Activated T-helper 1 cell treated with anti-CD3 and anti-CD28 coated beads, Interleukin-2, amount 50 U/mL, for 16 hours (primary cell): ENCODE measurements at places on chromosomes 12 and 14.

DNA sequence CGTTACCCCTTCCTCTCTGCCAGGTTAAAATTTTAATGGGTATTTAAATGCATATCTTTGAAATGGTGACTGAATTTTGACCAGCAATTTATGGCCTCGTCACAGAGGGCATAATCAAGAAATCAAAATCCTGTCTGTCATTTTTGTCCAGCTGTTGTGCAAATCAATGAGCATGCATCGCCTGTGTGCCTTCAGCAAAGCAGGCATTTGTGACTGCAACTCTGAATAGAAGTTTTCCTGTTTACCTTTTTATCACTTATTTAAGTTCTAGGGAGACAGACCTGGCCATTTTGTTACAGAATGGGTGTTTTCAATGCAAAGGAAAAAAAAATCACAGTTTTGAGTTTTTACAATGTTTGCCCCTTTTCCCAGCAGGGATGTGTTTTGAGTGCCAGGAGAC lies 107.4 kb downstream of the PPM1A start:
- DNase-seq = no peak

- DNase-seq = no peak
Observed at GRCh38 chr12:11705010-11705409, 55.5 kb downstream of the ETV6 start.

- no peak for DNase-seq
Observed at GRCh38 chr14:101593411-101594238, 32.3 kb downstream of the DIO3 start.

GRCh38 chr12:102948941-102949352 lies 8.5 kb upstream of the ASCL1 start:
- no peak for DNase-seq

DNA sequence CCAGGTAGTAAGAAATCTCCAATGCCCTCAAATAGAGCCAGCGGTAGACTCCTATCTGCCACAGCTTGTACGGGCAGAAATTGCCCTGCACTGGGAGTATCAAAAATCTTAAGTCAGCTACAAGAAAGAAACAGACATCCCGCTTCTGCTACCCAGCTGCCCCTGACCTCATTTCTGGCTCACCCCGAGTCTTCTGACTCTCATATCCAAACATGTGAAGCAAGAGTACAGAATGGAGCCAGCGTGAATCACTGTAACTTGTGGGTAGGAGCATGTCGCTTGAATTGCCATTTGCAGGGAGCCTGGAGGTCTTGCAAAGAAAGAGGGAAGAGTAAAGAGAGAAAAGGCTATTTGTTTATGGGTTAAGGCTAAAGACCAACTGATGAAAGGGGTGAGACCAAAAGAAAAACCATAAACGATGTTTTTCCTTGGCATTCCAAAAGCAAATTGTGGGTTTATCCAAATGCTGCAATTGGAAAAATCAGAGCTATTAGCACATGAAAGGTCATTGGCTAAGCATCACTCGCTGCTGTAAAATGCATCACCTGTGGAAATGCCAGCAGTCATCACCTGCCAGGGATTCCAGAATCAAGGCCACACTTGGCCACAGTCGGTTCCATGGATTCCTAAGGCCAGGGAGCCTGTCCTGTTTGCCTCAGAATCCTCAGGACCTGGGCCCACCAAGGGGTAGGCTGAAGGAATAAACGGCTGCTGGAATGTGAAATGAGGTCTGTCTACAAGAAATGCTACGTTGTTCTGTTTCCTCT lies 86.6 kb downstream of the FOXN3 start:
- no peak for DNase-seq

DNA sequence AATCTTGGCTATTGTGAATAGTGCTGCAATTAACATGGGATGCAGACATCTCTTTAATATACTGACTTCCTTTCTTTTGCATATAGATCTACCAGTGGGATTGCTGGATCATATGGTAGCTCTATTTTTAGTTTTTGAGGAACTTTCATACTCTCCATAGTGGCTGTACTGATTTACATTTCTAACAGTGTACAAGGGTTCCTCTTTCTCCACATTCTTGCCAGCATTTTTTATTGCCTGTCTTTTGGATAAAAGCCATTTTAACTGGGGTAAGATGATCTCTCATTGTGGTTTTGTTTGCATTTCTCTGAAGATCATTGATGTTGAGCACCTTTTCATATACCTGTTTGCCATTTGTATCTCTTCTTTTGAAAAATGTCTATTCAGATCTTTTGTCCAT lies 8.4 kb downstream of the AMDHD1 start:
- DNase-seq = no peak

- DNase-seq = no peak
Observed at GRCh38 chr12:112713471-112713870, 78.1 kb upstream of the RPH3A start.

- DNase-seq = no peak
Observed at GRCh38 chr12:130764475-130765185, 48.5 kb upstream of the RIMBP2 start.

DNA sequence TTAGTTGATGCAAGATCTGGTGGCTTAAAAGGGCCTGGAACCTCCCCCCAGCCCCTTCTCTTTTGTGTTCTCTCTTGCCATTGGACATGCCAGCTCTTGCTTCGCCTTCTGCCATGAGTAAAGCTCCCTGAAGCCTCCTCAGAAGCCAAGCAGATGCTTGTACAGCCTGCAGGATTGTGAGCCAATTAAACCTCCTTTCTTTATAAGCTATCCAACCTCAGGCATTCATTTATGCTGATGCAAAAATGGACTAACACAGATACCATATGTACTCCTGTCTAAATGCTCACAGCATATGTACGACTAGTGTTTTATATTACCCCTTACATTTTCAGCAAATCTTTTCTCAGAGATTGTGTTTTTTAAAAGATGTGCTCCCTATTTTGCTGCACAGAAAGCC lies 26.7 kb downstream of the CLEC1A start:
- DNase-seq = no peak

GRCh38 chr12:24378548-24379407 lies 429.3 kb upstream of the SOX5 start:
- no peak for DNase-seq

DNA sequence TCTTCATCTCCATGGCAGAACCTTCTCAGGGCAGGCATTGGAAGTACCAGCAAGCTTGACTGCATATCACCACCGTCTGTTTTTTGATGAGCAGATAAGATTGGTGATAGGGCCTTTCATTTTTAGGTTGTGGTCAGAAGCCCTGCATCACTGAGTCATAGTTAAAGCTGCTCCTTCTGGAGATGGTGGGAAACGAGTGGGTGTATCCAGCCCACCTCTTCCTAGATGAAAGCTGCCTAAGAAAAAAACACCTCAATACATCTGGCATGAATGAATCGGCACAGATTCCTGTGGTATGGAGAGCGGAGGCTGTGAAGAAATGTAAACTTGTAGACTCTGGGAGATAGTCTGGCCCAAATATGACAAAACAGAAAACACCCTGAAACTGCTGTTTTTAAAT lies 248.7 kb upstream of the EGLN3 start:
- DNase-seq = no peak

GRCh38 chr14:55547650-55548315 lies 32.2 kb upstream of the KTN1 start:
- DNase-seq = no peak

DNA sequence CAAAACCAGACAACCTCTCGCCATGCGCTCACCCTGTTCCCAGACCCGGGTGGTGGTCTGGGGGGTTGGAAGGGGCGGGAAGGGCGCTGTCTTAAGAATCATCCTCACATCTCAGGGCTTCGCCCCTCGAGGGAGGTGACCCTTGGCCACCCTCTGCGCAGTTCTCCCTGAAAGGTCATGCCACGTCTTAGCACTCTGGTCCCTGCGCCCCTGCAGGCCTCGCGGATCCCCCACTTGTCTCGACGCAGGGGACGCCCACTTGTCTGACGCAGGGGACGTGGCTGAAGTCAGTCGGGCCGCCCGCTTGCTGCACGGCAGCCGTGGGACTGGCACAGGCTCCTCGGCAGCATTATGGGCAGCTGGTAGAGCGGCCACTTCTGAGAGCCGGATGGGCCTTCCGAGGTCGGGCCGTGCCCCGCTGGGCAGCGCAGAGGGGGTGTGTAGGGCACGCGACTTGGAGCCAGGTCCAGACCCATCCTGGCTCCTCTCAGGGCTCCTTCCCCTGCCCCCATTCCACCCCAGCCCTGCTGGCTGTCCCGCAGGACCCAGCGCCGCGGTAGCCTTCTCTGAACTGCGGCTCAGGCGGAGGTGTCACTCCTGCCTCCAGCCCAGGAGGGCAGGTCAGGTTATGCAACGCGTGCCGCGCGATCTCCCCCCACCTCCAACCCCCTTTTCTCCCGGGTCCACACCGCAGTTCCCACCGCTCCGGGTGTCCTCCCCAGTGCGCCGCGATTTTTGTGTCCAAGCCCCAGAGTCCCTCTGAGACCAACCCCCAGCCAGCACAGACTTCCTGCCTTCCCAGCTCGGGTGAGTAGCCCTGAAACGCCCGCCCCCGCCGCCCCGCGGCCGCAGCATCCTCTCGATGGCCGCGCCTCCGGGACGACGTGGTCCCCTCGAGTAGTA lies 40.9 kb upstream of the CAPRIN2 start:
- DNase-seq = no peak

DNA sequence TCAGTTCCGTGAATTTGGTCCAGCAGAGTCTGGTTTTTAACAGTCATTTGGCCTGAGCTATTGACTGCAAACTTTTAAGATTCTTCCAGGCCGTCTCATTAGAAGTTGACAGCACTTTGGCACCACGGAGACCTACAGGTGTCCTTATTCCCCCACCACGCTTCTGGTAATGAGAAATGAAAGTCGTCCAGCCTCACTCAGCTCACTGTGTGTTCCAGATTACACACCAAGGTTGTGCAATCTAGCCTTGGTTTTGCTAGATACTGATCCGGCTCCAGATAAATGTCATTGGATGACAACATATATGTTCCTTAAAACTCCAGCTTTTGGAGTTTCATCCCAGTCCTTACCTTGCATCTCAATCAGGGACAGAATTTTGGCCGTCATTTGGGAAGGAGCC lies 210.4 kb downstream of the CHST11 start:
- DNase-seq = no peak

DNA sequence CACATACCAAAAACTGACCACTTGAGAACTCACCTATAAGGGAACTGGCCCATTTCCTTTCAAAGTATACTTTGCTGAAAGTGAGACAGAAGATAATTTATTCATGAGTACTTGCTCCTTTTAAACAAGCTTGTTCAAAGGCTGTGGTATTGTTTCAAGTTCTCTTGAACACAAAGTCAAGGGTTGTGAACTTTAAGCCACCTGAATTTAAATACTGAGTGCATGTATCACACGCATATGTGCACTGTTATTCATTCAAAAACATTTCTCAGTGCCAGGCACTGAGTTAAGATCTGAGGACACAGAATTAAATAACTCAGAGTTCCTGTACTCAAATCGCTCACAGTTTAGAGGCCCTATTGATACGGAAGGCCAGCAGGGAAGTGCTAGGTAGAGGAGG lies 19.1 kb upstream of the LDHB start:
- DNase-seq = no peak

DNA sequence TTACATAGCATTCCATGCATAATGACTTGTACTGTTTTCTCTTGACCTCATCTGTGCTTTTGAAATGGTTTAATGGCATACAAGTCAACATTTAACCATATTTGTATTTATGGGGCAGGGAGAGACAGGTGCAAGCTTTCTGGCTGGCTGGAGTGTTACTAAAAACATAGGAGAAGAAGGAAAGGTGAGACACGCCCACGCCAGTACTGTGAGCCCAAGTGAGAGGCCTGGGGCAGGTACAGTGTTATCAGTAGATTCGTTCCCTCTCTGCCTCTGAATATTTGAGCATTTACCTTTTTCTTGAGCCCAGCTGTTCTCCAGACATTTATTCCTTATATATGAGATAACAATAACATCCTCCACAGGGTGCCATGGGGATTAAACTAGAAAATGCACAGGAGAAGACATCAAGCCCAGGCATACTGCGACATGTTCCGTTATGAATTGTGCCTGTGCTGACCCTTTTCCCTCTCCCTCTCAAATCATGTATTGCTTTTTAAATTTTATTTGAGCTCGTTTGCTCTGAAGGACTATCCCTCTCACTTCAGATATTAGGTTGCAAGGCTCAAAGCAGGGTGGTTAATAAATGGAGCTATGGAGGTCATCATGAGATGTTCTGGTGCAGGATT lies 34.6 kb upstream of the TUBA1C start:
- DNase-seq = no peak

DNA sequence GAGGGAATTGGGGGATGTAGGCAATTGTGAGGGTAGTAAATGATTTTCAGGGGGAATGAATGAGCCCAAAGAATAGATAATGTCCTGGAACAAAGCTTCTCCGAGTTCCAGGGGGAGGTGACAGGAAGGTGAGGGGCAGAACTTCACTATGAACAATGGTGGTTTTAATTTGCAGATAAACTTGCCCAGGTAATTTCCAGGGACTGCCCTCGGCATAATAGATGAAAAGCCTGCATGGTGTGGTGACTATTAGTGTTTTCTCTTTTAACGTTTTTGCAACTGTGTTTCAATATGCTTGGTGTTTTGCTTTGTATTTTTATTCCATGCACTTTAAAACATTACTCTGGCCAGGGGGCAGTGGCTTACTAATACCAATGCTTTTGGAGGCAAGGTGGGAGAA lies 325.2 kb upstream of the RGS6 start:
- no peak for DNase-seq

- no peak for DNase-seq
Observed at GRCh38 chr14:34065236-34065635, 114.4 kb upstream of the EGLN3 start.

- no peak for DNase-seq
Observed at GRCh38 chr14:95228240-95228639, 70.9 kb upstream of the DICER1 start.

- no peak for DNase-seq
Observed at GRCh38 chr12:131058700-131059099, 105.0 kb downstream of the ADGRD1 start.

- no peak for DNase-seq
Observed at GRCh38 chr12:88063375-88063774, 34.2 kb upstream of the C12orf50 start.

GRCh38 chr12:22527999-22528398 lies 16.3 kb downstream of the C2CD5 start:
- no peak for DNase-seq

- no peak for DNase-seq
Observed at GRCh38 chr12:95197636-95198035, 19.6 kb downstream of the FGD6 start.

DNA sequence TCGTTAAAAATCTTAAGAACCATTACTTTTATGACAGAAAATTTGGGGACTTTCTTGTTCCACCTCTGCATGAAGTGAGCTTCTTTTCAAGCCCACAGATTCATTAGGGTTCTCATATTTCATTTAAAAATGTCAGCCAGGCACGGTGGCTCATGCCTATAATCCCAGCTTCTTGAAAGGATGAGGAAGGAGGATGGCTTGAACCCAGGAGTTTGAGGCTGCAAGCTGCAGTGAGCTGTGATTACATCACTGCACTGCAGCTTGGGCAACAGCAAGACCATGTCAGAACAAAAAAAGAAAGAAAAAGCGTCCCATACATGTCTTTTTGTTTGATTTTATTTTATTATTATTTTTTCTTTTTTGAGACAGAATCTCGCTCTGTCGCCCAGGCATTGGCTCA lies 43.4 kb upstream of the ATF1 start:
- DNase-seq = no peak

DNA sequence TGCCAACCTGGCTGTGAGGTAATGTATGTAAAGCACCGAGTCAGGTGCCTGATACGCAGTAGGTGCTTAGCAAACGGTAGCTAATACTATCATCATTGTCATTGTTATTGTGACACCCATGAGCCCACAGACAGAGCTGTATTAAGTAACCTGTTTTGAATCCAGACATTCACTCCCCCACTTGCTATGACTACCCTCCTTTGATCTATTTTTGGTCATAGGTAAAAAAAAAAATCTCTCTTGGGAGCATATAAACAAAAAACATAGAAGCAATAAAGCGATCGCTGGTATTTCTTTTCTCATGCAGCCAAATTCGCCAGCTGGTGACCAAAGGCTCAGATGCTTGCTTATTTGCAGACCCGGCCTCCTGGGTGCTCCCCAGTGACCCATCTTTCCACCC lies 330.2 kb downstream of the DPF3 start:
- DNase-seq = no peak
